ENCODE measurements at places on chromosomes 4 and X.

DNA sequence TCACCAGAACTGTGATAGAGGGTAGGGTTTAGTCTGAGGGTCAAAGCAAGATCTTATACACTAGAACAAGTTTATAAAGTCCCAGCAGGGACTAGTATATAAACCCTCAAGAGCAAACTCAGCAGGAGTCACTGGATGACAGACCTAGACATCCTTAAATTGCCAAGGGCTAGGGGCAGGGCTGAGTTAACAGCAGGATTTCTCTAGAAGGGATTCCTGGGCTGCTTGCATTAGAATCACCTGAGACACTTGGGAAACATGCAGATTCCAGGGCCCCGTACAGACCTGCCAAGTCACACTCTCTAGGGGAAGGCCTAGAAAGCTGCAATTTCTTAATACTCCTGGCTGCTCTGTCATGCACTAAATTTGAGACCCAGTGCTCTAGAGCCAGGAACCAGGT is 6.6 kb upstream of the GPR50 start:
- no peak for DNase-seq

GRCh38 chrX:80266979-80267378 is 153.3 kb upstream of the TENT5D start:
- no peak for DNase-seq

DNA sequence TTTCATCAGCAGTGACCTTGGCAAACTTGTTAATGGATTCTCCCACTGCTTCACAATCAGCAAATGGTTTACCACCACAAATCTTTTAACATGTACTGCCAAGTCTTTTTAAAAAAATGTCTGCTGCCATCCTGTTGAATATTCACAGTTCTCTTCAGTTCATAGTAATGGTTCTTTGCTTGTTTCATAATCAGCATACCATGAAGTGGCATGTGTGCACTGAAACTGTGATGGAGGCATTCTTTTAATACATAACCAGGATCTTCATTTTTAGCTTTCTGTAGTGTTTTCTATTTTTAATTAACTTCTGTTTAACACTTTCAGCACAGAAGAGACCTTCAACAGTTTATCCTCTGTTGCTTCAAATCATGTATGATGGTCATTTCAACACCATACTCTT is 230.1 kb upstream of the ARSJ start:
- DNase-seq = no peak

DNA sequence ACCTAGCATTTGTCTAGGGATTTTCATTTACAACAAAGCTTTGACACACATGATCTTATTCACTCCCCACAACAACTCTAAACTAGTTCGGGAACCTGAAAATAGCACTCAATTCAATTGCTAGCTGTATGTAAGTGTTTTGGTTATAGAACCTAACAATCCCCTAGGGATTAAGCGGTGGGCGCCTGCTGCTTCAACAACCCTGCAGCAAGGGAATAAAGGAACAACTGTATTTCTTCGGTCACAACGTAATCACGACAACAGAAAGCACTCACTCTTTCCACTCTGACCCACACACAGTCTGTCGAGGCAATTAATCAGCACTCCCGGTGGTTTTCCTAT is 674 bp upstream of the DIAPH2 start:
- DNase-seq = no peak

DNA sequence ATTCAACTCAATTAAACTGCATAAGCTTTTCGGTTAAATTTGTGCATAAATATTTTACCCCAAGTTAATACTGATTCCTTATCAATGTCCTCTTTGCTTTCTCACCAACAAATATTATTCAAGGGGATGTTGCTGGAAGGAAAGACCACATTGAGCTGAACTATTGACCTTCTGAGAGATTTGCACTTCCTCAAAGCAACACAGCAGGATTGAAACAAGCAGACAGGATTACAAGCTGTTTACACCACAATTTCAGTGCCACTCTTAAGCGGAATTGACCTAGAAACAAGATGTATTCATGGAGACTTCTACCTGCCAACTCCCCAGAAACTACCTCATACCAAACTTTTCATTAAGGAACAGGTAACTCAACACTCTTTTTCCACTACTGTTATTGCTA is 96.5 kb upstream of the DUSP21 start:
- DNase-seq = no peak

Data from stimulated activated CD4-positive, alpha-beta T cell treated with anti-CD3 and anti-CD28 coated beads, TNF-alpha, amount 100 ng/mL, for 4 hours (primary cell).